Activated T-helper 1 cell treated with Interleukin-2 at 50 U/mL for 16 hours (primary cell): ENCODE measurements at places on chromosomes 2 and 18.

DNA sequence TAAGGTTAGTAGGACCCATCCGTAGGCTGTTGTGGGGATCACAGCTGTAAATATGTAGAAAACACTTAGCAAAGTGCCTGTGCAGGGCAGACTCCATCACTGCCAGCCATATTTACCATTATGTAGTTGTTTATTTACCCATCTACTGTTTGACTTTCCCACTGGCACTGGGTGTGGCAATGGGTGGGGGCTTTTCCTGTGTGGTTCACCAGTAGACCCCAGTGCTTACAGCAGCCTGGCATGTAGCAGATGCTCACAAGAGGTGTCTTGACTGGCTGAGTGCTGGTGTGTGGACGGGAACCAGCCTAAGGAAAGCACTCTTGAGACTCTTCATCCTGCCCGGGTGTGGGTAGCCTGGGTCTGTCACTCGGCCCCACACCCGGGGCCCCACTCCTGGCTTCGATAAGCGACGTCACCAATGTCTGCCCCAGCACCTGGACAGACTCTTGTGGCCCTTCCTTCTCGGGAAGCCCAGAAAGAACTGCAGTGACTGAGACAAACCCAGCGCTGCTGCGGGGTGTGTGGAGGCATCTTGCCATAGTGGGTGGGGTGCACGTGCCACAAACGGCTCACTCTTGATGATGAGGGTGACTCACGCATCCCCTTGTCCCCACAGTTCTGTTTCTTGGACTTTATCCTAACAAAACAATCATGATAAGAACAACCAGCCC, 78.3 kb downstream of the HDAC4 start:
- DNase-seq, result no peak

- no peak for DNase-seq
Measured at GRCh38 chr2:235148201-235149170, 196.7 kb downstream of the SH3BP4 start.

DNA sequence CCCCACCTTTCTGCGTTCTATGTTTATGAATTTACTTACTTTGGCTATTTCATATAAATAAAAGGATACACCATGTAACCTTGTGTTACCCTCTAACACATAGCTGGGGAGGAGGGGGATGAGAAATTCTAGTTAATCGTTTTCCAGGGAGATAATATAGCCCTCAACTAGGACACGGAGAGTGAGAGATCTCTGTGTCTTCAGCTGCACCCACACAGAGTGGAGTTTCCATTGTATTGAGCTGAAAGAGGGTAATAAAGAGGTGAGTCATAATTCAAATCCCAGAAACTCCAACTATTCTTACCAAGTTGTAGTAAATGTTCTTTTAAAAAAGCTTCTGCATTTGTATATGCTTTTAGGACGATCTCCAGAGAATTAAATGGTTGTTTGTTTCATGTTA, 110.1 kb upstream of the SULT1C3 start:
- no peak for DNase-seq

- no peak for DNase-seq
Measured at GRCh38 chr2:48512571-48512970, 17.4 kb upstream of the STON1 start.

DNA sequence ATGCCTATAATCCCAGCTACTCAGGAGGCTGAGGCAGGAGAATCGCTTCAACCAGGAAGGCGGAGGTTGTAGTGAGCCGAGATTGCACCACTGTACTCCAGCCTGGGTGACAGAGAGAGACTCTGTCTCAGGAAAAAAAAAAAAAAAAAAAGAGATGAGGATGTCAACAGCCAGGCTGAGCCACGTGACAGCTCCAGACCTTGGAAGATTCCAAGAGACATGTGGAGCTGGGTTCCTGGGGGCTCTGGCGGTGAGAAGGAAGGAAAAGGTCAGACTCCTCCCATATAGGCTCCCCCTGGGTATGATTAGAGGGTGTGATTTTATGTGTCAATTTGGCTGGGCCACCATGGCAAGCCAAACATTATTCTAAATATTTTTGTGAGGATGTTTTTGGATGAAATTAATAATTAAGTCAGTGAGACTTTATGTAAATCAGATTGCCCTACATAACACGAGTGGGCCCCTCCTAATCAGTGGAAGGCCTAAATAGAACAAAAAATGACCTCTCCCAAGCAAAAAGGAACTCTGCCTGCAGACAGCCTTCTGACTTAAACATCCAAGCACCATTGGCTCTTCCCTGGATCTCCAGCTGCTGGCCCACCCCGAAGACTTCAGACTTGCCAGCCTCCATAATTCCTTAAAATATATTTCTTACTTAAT, 81.6 kb downstream of the MRO start:
- no peak for DNase-seq

DNA sequence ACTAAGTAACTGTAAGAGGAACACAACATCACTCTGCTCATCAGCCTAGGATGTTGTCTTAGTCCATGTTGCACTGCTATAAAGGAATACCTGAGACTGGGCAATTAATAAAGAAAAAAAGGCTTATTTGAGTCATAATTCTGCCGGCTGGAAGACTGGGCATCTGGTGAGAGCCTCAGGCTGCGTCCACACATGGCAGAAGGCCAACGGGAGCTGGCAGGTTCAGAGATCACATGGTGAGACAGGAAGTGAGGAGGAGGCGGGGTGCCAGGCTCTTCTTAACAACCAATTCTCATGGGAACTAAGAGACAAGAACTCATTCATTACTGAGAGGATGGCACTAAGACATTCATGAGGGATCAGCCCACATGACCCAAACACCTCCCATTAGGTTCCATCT, 46.8 kb downstream of the EPG5 start:
- DNase-seq, result no peak

DNA sequence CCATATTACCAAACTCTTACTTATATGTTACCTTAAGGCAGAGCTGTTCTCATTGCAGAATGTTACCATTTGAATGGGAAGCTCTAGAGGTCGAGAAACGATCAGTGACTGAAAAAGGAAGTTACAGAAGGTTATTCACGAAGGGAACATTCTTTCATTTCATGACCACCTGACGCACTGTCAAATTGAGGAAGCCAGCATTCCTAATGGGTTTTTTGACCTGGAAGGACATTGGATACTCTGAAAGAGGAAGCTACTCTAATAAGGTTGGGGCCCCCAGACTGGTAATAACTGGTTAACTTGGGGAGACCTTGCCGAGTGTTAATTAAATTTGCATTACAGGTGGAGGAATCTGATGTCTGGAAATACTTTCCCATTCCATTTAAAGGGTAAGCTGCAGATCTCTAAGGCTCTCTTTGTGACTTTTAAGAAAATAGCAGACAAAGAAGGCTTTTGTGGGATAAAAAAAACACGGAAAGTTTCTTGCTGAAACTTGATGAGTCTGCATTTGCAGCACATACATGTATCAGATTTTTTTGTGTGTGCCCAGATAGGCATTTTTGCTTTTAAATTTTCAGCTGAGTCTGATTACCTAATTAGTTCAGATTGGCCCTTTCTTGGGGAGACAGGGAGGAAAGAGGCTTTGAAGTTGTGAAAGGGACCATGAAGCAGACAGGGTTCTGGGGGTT, 137.1 kb downstream of the LTBP1 start:
- DNase-seq, result no peak

DNA sequence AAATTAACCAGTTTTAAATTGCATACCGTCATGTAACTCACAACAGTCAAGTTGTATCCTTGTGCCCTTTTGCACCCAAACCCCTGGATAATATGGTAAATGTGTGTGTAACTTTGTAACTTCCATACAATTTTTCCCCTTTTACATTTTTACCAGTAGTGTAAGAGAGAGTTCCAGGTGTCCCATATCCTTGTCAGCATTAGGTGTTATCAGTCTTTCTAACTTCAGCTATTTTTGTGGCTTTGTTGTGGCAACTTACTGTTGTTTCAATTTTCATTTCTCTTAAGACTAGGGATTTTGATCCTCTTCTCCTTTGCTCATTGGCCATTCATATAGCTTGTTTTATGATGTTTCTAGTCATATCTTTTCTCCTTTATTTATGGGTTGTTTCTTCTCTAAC, 94.6 kb downstream of the LCLAT1 start:
- no peak for DNase-seq

GRCh38 chr2:68203587-68203986, 45.9 kb downstream of the PNO1 start:
- no peak for DNase-seq

- peak; percentile 5 for DNase-seq
Measured at GRCh38 chr2:227871375-227871791, at the start of gene DAW1. TSS of gene DAW1 (plus strand) at chr2:227871631. CDS start at chr2:227871690, 59 bp downstream.

- no peak for DNase-seq
Measured at GRCh38 chr2:172845028-172845630, 109.5 kb downstream of the RAPGEF4 start.

DNA sequence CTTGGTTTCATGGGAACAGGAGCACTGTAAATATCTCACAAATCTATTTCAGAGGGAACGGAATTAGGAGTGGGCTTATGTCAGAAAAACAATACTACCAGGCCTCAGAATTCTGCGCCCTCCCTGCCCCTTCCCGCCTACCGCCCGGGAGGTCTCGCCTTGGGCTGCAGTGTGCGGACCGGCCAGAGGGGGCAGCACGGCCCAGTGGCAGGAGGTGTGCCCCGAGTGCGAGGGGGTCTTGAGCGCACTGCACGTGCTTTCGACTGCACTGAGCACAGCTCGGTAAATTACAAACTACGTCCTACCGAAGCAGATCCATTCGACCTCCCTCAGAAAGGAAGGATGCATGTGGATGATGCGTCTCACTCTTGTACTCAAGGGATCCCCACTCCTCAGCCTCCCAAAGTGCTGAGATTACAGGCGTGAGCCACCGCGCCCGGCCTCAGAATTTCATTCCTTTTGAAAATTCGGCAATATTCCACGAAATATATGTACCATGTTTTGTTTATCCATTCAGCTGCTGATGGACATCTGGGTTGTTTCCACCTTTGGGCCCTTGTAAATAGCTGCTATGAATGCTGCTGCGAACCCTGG, 297.0 kb downstream of the BCL2 start:
- no peak for DNase-seq

DNA sequence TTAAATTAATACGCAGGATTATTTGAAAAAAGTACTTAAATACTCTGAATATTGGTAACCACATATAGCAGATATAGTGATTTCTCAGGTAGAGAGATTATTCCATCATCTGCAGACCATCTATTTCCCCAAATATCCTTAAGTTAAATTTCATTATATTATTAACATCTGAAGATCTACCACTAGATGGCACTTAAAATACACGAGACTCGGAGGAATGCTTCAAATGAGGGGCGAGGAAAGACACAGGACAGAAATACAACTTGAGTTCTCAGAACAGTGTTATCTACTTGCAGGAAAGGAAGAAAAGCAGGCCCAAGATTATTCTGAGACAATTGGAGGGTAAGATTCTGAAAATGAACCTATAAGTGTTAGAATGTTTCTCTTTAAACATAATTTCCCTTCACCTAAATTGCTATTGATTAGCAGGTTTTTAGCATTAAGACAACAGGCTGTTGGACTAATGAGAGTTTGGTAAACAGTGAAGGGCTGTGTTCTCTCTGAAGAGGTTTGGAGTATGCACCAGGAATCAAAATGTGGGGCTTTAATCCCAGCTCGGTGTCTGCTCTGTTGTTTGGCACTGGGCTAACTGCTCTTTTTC, 76.9 kb upstream of the GCFC2 start:
- DNase-seq, result no peak

GRCh38 chr2:226531061-226531810, 268.4 kb downstream of the IRS1 start:
- no peak for DNase-seq
